Globus pallidus (tissue), 1 donor: ENCODE measurements at places on chromosomes 1 and 21.

- peak; percentile 69 for DNase-seq
Measured at GRCh38 chr1:180533266-180533987, 25.3 kb upstream of the OVAAL start.

- DNase-seq, result no peak
Measured at GRCh38 chr1:214326406-214326805, 45.4 kb downstream of the SMYD2 start.

DNA sequence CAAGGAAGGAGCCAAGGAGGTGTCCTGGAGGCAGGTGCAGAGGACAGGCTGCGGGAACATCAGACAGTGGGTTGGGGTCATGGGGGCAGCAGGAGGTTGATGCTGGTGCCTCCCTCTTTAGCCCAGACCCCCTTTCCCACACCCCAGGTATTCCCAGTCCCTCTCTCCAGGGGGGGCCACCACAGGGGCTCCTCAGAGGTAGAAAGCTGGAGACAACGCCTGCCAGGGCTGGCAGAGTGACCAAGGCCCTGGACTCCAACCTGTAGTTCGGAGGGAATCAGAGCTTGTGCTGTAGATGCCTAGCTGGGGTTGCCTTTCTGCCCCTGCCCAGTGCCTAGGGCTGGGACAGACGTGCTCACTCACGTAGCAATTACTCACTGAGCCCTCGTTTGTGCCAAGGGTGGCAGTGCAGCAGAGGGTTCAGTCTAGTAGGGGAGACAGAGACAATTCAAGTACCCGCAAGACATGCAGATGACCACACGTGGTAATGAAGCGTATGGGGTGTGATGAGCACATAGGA, 148.2 kb downstream of the PTPRU start:
- DNase-seq, result no peak

GRCh38 chr1:107318932-107319331, 178.1 kb downstream of the NTNG1 start:
- DNase-seq, result no peak

DNA sequence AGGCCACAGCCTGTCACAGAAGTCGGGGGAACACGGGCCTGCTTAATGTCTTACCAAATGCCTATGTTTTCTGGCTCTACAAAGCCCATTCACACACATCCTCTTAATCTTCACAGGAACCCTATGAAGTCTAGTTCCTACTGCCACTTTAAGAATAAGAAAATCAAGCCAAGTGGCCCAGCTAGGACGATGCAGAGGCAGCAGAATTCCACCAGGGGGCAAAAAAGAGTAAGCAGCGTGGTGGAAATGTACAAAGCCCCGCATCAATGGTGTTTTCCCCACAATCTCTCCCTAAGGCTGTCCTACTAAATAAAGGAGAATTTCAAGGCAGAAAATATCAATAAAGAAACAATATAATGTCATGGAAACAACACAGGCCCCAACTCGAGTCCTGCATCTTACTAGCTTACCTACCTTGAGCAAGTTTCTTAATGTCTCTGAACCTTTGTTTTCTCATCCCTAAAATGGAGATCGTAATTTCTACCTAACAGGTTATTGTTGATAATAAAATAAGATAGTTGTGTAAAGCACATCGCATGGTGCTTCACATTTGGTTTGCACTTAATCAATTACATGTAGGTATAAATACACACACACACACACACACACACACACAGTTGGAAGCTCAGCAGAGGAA, 21.4 kb downstream of the SEC16B start:
- peak; percentile 77 for DNase-seq

DNA sequence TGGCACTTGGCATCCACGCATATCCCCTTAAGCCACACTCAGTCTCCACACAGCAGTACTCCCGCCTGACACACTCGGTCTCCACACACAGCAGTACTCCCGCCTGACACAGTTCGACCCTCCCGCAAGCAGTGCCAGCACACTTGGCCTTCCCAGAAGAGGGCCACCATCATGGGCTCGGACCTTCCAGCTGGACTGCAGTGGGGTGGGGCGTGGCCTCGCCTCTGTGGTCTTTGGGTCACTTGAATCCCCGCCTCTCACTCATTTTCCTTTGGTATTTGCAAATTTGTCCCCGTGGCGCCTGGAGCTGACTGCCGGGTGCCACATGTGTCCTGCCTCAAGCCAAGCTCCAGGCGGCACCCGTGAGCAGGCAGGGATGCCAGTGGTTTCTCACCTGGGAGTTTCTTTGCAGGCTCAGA, 63.7 kb downstream of the FAAP20 start:
- DNase-seq, result no peak

- no peak for DNase-seq
Measured at GRCh38 chr1:206502812-206503211, 4.5 kb upstream of the RASSF5 start.

- DNase-seq, result no peak
Measured at GRCh38 chr1:147781056-147781471, 20.7 kb upstream of the GJA5 start.

GRCh38 chr1:202691816-202692215, 18.4 kb downstream of the SYT2 start:
- DNase-seq, result no peak

DNA sequence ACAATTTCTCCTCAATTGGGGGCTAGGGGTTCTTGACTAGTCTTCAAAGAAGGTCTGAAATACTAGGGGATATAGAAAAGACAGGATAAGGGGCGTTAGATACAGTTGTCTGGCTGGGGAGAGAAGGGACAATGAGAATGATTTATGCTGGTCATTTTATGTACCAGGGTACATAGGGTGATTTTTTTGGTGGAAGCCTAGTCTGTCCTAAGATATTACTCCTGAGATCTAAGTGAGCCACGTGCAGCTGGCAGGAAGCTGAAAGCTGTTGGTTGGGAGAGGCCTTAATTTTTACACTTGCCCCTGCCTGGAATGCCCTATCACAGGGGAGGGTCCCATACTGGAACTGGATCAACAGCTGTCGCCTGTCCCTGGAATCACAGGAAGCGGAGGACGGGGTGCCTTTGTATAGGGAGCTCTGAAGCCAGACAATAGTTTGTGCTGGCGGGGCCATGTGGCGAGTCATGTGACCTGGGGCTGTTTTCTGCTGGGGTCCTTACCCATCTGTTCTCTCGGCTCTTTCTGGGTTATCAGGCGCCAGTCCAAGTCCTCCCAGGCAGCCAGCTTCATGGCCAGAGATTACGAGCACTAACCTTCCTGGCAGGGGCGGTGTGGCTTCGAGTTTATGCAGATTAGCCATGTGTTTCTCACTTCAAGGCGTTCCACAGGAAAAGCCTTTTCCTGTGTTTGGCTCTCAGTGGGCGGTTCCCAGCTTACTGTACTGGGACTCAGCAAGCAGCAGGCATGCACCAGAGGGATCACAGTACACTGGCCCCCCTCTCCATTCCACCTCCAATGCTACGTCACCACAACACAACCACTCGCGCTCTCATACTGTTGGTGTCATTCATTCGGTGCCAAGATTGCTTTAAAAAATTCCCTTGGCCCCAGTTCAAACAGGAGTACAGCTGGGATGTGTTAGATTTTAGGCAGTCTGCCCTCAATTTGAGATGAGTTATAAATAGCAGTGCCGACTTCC, 27.5 kb downstream of the ARID1A start:
- peak; percentile 69 for DNase-seq

GRCh38 chr1:6512908-6513280, 21.4 kb upstream of the PLEKHG5 start:
- DNase-seq, result no peak

GRCh38 chr1:110718452-110718851, 43.7 kb upstream of the KCNA3 start:
- DNase-seq, result no peak

DNA sequence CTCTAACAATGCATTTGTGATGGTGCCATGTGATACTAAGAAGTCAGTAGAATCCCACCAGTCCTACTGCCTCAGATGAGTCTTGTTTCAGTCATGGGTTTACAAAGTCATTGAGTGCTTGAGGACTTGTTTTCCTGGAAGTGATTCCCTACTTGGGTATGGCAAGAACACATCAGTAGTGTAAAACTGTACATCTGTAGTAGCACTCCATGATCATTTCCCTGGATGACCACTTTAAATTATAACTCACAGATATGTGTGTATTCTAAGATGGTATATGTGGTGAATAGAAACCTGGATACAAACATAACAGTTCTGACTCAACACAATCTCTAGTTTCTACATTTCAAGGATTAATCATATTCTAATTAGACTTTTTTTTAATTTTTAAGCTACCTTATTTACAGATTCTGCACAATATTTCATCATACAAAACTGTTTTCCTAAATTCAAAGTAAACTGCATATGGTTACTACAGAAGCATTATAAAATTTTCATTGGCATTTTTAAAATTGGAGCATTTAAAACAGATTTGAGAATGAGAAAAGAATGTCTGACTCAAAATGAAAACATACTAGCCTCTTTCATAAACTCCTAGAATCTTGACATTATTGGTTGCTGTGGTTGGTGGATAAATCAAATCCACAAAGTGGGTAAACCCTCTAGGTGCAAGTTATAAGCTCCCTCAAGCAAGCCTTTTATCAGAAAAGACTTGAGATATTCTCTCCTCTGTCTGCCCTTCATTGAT, 6.8 kb upstream of the PSMG1 start:
- no peak for DNase-seq

- DNase-seq, result no peak
Measured at GRCh38 chr1:97190326-97190725, 468.7 kb downstream of the PTBP2 start.

- DNase-seq, result no peak
Measured at GRCh38 chr1:31781756-31782371, 17.7 kb upstream of the ADGRB2 start.

GRCh38 chr1:198326915-198327314, 170.1 kb downstream of the NEK7 start:
- no peak for DNase-seq

- peak; percentile 44 for DNase-seq
Measured at GRCh38 chr1:2322065-2322571, 69.2 kb downstream of the MORN1 start.

GRCh38 chr1:58901008-58901407, 117.2 kb upstream of the JUN start:
- no peak for DNase-seq

DNA sequence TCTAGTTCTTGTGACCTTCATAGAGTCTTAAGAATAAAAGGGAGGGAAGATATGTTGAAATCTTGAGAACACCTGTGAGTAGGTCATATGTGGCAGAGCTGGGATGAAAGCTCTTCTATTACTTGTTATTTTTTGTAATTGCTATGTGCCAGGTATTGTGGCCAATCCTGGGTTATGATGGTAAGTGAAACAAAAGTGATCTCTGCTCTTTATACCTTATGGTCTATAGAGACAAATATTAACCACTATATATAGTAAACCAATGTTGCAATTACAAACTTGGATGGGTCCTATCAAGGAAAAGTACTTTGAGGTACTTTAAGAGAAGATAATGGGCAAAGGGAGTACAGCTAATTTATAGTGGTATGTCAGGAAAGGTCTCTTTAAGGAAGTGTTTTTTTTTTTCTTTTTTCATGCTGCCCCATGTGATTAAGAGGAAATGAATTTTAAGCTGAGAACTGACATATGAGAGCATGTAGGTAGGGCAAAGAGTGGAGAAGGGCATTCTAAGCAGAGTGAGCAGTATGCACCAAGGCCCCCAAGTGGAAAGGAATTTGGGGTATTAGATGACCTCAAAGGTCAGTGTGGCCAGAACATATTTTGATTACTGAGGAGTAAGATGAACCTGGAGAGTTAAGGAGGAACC, 43.3 kb downstream of the POU2F1 start:
- DNase-seq, result no peak
